Lung (tissue), 17 donors: ENCODE measurements at places on chromosomes 16 and 17. TPM values are rescaled to one million over a fixed set of nuclear protein-coding genes. Genes with fewer than 3 reads are reported as not detected.

DNA sequence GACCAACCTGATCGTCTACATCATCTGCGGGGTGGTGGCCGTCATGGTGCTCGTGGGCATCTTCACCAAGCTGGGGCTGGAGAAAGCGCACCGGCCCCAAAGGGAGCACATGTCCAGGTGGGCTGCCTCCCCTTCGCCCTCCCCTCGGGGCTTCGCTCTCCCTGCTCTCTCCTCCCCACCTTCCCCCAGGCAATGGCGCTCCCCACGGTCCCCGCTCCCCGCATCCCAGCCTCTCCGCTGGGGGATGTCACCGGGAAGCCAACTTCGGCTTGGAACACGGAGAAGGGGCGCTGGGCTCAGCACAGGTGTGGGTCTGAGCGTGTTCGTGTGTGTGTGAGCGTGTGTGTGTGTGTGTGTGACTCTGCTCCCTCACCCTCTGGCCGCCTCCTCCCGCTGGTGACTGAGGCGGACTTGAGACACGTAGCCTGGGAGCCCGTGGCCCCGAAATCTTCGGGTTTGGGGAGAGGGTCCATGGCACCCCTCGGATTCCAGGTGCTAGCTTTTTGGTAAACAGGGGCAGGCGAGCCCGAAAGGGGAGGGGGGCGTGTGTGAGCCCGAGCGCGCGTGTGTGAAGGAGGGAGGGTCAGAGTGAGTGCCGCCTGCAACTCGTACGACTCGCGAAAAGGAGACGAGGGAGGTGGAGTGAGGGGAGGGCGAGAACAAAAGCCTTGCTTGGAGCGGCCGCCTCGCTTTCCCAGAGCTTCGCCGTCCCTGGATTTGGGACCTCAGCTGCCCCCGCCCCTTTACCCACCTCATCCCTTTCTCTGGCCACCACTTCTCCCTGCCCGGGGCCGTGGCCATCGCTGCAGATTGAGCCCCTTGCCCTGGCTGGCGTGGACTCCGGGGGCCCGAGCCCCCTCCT lies 1.3 kb downstream of the SHISA9 start:
- no peaks in the 10 kb centered on the region for H3K36me3 ChIP-seq
- no peak overlapping the region for H3K4me3 ChIP-seq
- no peak overlapping the region for H3K27ac ChIP-seq
- DNase-seq: no peak
- H3K27me3 ChIP-seq: peaks cover 53% of the 10 kb centered on the region

The HP gene
- 8.0 TPM for total RNA-seq

DNA sequence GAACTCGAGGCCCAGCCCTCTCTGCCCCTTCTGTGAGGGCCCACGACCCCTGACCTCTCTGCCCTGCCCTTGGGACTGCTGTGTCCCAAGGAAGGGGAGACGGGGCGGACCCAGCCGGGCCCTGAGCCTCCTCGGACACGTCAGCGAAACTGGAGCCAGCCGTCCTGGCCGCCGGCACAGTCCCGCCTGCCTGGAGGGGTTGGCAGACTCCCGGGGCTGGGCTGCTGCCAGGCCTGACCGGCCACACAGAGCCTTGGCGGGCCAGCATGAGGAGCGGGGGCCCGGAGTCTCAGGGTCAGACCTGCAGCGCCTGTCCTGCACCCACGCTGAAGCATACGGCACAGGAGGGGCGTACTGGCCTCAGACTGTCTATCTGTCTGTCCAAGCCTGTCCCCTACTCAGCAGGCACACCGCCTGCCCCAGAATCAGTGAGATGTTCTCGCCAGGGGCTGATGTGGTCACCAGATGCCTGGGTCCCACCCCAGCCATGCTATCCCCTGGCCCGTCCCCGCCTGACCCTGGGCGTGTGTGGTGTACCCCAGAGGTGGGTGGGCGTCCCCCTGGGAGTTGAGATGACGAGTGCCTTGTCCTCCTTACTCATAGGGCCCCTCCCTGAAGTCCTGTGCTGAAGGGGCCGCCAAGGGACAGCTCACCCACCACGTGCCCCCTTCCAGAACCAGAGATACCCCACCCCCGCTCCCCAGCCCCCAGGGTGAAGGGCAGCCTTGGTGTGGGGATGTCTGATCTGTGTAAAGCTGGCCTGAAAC lies 4.7 kb downstream of the VASN start:
- no peaks in the 10 kb centered on the region for H3K27me3 ChIP-seq
- H3K4me1 ChIP-seq: peaks cover 60% of the 10 kb centered on the region
- peak; percentile 92 for DNase-seq

The CSH1 gene
- total RNA-seq: not detected

GRCh38 chr16:10988879-10989278 lies 44.5 kb downstream of the CLEC16A start:
- H3K27ac ChIP-seq: no peak overlapping the region
- no peak overlapping the region for H3K4me3 ChIP-seq
- no peaks in the 10 kb centered on the region for H3K27me3 ChIP-seq
- H3K36me3 ChIP-seq: peaks cover 6% of the 10 kb centered on the region
